ENCODE measurements at places on chromosomes 1 and 21.

- DNase-seq, result no peak
Observed at GRCh38 chr1:209512821-209513220, 70.7 kb upstream of the CAMK1G start.

DNA sequence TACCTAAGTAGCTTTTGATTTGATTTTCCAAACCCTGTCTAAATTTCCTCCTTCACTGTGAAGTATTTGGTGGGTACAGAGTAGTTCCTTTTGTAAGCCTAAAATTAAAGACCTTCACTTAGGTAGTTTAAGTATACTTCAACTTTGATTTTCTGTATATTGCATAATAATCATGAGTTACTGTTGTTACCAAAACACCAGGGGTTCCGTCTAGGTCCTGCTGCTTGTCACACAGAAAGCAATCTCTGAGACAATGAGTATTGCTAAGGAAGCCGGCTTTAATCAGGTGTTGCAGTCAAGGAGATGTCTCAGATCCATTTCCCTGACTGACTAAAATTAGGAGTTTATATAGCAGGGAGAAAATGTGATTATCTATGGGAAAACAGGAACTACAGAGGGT lies 15.3 kb downstream of the RPS6KC1 start:
- no peak for DNase-seq

DNA sequence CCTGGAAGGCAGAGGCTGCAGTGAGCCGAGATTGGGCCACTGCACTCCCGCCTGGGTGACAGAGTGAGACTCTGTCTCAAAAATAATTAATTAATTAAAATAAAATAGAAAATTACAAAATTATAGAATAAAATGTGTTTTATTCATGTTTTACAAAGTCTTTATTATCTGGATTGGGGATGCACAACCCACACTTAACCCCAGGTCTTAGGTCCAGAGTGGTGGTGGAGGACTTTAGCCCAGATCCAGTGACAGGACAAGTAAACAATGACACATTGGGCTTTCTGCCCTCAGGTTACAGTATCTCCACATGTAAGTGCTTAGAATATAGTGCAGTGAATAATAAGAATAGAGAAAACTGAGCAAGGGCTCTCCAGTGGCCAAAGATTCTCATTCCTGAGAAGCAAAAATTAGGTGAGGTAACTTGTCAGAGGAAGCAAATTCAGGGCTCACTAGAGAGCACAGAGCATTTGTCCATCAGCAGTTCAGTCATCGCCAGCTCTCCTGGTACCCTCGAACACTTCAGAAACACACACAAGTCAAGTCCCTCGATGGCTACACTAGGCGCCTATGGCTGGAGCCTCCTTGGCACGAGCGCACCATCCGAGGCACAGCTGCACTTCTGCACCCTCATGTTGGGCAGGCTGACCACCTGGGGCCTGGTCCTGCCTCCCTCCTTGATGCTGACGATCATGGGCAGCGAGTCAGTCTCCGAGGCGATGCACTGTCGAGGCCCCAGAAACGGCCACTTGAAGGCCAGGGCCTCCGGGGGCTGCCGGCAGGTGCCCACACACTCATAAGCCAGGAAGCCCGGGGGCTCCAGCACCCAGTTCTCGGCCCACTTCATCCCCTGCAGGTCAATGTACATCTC lies 2.6 kb downstream of the LEFTY1 start:
- no peak for DNase-seq

- no peak for DNase-seq
Observed at GRCh38 chr1:59044535-59045121, 252.3 kb upstream of the FGGY start.

- DNase-seq, result no peak
Observed at GRCh38 chr1:194252199-194252598, 1065.8 kb upstream of the B3GALT2 start.

DNA sequence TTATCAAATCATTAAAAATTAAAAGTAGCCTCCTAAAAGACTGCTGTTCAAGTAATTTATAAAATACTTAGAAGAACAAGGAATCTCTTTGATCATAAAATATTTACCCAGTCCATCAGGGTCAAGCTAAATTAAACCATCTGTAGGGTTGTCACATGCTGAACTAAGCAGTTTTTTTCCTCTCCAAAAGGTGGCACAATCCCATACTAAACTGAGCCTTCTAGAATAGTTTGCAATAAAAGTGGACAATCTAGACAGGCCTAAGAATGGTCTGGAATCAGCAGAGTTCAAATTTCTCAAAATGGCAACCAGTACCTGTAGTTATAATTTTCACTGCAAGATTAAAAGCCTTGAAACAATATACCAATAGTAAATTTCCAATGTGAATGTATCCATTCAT lies 194.8 kb downstream of the EIF4G3 start:
- DNase-seq, result no peak

DNA sequence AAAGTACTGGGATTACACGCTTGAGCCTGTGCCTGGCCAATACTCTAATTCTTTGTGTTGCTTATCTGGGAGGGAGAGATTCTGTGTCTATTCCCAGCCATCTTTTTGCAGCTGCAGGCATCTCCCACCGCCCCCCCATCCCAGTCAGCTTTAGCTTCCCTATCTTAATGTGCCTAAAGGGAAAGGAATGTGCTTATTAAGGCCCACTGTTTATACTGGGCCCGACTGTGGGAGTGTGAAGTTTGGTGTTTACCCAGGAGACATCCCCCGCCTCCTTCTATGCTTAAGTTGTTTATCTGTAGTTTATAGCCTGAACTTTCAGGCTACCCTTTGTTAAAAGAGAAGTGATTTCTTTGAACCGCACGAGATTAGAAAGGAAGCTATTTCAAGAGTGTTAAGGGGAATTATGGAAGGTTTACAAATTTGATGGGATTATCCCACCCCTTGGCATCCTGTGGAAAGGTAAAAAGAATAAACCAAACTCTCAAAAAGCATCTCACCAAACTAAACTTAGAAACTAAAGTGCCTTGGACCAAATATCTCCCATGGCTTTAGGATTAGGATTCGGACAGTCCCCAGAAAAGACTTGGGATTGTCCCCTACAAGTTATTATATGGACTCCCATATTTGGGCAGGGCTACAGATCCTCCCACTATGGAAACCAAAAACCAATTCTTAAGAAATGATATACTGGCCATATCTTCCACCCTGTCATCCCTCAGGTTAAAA lies 25.5 kb upstream of the ZNF496 start:
- DNase-seq, result no peak

DNA sequence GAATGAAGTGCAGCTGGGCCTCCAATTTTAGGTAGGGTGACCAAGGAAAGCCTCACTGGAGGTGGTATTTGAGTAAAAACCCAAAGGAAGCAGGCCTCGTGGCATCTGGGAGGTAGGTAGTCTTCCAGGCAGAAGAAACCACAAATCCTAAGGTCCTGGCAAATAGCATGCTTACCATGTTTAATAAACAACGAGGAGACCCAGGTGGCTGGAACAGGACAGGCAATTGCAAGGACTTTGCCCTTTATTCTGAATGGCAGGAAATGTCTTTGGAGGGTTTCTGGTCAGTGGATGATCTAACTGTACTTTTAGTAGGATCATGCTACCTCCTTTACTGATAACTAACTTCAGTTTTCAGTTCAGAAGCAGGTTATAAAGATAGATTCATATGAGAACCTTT lies 52.2 kb downstream of the EPB41 start:
- no peak for DNase-seq

- no peak for DNase-seq
Observed at GRCh38 chr1:23589585-23589986, 30.3 kb upstream of the ID3 start.

GRCh38 chr1:246573491-246573890 lies 7.2 kb downstream of the CNST start:
- DNase-seq, result no peak

DNA sequence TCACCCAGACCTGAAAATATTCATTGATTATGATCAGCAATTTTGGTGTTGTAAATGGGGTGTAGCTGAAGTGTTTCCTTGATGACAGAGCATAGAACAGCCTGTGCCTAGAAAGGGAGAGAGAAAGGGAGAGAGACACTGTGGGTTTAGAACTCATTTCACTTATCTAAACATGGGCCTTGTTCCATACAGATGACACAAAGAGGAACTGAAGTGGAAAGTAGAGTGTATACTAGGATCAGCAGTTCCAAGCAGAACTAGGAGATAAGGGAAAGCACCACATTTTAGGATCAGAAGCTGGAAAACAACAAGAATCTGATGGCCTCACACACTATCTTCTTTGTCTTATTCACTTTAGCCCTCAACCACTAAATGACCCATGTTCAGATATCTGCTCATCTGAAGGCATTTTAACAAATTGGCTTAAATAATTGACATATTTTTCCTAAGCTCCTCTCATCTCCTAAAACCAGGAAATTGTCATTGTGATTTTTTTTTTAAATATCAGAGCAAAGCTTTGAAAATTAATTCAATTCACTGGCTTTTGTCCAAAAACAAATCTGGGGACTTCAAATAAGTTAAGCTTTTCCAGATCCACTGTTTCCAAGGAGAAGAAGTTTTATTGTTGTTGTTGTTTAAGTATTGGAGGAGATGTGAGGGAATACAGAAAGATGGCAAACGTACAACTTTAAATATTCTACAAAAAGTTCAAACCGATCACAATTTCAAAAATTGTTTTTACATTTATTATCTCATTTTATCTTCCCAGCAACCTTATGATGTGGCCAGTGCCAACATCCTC lies 103.8 kb downstream of the LYPLAL1 start:
- DNase-seq, result no peak

DNA sequence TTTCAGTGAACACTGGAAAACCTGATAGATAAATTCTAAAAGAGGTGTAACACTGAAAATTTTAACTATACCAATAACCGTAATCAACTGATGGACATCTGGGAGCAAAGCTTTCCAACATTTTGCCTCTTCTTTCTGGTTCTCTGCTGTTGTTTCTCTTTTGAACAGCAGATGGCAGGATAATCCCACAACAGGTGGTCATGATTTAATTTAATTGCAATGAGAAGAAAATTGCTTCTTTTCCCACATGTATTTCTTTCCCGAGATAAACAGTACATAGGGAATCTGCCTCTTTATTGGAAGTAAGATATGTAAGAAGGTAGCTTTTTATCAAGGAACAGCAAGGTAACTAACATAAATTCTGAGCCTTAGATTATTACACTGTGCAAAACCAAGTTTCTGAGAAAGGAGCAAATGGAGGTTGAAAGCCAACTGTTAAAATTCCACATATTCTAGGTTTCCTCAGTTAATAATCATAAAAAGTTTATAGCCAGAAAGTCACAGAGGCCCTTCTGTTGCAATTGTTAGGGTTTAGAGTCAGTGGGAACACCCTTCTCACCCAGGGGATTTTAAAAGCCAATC lies 72.9 kb downstream of the RPS6KA1 start:
- DNase-seq, result no peak

- no peak for DNase-seq
Observed at GRCh38 chr1:209748620-209749019, 7.2 kb upstream of the TRAF3IP3 start.

- DNase-seq, result no peak
Observed at GRCh38 chr21:16570171-16570570, 840.4 kb downstream of the USP25 start.

DNA sequence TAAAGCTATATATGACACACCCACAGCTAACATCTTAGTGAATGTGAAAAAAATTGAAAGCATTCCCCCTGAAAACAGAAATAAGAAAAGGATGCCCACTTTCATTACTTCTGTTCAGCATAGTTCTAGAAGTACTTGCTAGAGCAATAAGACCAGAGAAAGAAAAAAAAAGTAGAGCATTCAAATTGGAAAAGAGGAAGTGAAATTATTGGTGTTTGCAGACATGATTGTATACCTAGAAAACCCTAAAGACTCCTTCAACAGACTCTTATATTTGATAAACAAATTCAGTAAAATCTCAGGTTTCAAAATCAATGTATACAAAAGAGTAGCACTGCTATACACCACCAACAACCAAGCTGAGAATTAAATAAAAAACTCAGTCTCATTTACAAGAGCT lies 1461.0 kb downstream of the AMY1C start:
- DNase-seq, result no peak

DNA sequence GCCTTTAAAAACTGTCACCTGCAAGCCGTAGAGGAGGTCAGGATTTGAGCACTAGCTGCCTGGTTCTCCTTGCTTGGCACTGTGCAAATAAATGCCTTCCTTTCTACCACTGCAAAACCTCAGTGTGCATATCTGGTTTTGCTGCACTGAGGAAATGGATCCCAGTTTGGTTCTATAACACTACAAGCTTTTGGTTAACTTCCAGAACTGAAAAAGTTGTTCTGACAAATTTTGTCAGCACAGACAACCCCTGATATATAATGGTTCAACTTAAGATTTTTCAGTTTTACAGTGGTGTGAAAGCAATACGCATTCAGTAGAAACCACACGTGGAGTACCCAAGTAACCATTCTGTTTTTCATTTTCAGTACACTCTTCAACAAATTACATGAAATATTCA lies 29.8 kb upstream of the GALNT2 start:
- DNase-seq, result no peak

GRCh38 chr1:145879775-145880174 lies 5.9 kb downstream of the ANKRD35 start:
- DNase-seq, result no peak
